D341Med (cell line): ENCODE measurements at places on chromosomes 7 and 10.
A peak's percentile ranks its signal among the peaks of the same experiment; 100 is the strongest.

DNA sequence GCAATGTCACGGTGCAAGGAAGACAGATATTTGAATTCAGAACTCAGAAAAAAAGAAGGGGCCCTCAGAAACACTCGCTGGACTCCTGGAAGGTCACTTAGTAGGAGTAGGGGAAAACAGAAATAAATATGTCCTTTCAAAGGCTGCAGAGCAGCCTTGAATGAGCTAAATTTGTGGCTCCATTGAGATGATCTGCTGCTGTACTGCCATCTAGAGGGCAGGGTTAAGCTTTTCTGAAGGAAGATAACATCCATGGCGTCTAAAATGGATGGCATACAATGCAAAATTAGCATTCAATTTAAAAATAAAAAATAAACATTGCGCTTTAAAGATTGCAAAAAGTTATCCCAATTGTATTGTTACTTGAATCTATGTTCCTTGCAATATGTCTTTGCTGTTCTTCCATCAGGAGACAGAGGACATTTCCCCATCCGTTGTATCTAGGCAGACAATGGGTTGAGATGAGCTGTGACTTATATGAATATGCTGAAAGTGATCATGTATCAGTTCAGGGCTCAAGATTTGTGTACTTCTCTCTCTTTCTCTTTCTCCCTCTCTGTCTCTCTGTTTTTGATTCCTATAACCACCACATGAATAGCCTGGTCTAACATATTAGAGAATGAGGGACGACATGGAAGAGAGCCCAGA, 642.2 kb downstream of the SH2D4B start:
- peak; percentile 30 for DNase-seq

GRCh38 chr7:36635091-36635490, 89.2 kb downstream of the AOAH start:
- DNase-seq, result no peak

DNA sequence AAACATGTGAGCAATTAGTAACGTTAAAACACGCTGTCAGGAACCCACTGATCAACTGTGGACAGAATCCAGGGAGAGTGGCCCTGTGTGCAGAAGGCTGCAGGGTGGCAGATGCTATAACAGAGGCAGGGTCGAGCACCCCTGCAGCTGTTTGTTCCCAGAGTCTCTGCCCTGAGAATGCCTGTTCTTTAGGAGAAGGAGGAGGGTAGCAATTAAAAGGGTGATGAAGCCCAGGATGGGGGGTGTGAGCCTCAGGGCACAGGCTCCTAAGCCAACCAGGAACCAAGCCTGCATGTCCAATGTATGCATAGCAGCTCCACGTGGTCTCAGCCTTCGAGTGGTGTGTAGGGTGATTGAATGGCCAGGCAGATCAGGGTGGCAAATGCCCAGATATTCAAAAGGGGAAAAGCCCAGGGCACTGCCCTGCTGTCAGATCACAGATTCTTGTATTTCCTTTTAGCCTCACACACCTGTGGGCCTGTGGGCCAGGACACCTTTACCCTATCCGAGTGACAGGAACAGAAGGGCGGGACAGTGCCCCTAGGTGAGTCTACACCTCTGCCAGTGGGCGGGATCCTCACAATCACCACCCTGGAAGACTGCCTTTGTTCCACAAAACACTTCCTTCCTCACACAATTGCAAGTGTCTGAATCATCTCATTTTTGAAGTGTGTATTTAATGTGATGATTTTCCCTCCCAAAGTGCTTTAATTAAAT, 7.3 kb downstream of the WDFY4 start:
- DNase-seq, result no peak

GRCh38 chr7:2814186-2814945, 29.7 kb downstream of the GNA12 start:
- DNase-seq, result no peak

- no peak for DNase-seq
Measured at GRCh38 chr10:35201234-35201633, 74.6 kb downstream of the CREM start.

GRCh38 chr10:76336213-76336963, 905.0 kb downstream of the LRMDA start:
- no peak for DNase-seq

GRCh38 chr10:77967611-77968022, 41.1 kb upstream of the DLG5 start:
- no peak for DNase-seq

GRCh38 chr10:71042216-71042615, 153.9 kb upstream of the PCBD1 start:
- DNase-seq, result no peak

DNA sequence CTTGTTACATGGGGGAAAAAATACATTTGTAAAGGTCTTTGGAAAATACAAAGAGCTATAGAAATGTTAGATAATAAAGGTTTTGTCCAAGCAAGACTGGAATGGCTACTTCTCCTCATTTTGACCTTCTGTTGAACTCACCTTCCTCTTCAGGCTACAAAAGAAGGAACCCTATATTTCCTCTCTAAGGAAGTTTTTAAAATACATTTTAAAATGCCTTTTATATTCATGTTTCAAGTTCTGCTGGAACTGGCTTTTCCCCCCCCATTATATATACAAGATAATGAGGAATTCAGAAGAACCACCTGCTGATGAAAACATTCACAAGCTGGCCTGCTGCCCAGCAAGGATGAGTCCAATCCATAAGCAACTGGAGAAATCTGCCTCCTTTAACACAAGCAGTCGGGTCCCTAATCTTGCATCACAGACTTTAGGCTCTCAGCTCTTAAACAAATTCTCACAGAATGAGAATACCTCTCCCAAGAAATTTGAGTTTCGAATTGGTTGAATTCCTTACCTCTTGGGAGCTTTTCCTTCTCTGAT, 44.6 kb downstream of the MTERF1 start:
- DNase-seq, result no peak

DNA sequence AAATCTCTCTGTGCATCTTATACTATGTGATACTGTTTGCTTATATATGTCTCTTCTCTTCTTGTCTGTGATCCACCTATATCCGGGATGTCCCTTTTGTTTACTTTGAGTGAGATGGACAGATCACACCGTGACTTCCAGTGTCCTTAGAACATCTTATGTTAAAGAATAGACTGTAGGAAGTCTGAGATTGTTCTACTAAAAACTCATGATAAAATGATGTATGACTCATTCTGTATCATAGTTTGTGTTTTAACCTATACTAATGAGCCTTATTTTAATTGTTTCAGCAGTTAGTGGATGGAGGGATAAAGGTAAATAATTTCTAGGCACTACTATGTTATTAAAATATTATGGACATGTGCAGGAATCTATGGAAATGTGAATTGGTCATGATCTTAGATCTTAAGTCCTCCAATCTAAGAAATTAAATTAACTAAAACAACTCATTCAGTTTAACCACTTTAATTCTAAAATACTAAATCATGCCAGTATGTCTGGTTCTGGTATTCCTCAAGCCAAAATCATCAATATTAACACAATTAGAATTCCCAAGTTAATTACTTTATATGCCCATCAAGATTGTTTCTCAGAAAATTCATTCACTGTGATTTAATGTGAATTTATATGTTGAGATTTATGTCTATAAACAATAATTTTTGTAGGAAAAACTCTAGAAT, 32.0 kb downstream of the ITGB8 start:
- DNase-seq, result no peak

DNA sequence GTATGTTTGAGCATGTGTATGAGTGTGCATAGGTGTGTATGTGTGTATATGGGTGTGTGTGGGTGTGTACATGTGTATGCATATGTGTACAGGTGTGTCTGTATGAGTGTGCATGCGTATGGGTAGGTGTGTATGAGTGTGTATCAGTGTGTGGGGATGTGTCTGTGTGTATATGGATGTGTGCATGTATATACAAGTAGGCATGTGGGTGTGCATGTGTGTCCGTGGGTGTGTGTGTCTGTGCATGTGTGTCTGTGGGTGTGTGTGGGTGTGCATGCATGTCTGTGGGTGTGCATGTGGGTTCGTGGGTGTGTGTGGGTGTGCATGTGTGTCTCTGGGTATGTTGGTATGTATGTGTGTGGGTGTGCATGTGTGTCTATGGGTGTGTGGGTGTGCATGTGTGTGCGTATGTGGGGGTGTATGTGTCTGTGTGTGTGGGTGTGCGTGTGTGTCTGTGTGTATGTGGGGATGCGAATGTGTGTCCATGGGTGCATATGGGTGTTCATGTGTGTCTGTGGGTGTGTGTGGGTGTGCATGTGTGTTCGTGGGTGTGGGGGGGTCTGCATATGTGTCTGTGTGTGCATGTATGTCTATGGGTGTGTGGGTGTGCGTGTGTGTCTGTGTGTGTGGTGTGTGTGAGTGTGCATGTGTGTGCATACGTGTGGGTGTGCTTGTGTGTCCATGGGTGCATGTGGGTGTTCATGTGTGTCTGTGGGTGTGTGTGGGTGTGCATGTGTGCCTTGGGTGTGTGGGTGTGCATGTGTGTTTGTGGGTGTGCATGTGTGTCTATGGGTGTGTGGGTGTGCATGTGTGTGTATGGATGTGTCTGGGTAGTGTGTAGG, 20.6 kb downstream of the EMX2 start:
- DNase-seq, result no peak

GRCh38 chr10:12397147-12397896, 48.0 kb downstream of the CAMK1D start:
- DNase-seq, result no peak

DNA sequence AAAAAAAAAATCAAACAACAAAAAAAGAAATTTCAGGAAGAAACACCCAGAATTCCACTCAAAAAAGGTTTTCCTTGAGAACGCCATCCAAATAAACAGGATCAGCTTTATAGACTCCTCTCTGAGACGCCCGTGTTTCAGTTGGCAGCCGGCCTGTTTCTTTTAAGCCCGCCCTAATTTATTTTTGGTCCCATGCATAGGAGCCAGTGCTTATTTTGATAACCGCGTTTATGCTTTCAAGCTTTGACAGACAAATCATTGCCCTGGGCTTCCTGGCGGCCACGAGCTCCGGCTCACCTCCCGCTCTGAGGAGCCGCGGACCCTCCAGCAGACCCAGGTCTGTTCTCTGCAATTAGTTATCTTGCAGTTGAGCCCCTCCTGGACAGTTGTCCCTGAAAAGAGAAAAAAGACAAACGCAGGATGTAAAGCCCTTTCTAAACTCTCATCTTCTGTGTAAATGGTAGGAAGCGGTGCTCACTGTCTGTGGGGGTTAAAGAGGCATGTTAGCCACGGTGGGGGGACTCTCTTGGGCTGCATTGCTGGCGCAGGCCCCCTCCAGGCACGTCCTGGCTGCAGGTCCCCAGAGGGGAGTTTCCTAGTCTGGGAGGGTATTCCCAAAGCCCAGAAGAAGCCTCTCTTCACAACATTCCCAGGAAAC, 22.2 kb upstream of the UNCX start:
- DNase-seq, result peak; percentile 55

DNA sequence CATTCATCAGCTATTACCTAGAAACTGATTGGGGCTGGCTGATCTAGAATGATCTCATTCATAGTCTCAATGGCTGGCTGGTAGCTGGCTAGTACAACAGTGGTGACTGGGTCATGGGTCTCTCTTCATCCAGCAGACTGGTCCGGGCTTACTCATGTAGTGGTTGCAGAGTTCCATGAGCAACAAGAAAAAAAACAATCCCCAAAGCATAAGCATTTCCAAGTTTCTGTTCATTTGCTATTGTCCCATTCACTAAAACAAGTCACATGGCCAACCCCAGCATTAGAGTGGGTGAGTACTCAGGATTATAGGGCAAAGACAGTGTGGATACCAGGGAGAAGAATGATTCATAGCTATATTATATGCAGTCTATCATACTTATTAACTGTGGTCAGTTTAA, 85.2 kb upstream of the SEMA3C start:
- no peak for DNase-seq

DNA sequence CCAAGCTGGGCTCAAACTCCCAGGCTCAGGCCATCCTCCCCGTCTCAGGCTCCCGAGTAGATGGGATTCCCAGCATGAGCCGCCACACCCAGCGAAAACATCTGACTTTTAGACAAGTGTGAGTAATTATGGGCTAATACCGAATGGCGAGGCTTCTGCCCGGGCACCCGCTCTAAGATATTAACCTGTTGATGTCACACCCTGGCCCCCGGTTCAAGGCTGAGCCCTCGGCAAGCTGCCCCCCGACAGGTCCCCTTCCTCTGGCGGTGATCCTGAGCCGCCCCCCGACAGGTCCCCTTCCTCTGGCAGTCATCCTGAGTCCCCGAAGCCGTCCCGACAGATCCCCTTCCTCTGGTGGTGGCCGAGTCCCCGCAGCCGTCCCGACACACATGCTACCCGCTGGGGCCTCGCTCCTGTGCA, 5.2 kb downstream of the PSMG3 start:
- no peak for DNase-seq

GRCh38 chr7:40525764-40526163, 391.0 kb downstream of the SUGCT start:
- no peak for DNase-seq

DNA sequence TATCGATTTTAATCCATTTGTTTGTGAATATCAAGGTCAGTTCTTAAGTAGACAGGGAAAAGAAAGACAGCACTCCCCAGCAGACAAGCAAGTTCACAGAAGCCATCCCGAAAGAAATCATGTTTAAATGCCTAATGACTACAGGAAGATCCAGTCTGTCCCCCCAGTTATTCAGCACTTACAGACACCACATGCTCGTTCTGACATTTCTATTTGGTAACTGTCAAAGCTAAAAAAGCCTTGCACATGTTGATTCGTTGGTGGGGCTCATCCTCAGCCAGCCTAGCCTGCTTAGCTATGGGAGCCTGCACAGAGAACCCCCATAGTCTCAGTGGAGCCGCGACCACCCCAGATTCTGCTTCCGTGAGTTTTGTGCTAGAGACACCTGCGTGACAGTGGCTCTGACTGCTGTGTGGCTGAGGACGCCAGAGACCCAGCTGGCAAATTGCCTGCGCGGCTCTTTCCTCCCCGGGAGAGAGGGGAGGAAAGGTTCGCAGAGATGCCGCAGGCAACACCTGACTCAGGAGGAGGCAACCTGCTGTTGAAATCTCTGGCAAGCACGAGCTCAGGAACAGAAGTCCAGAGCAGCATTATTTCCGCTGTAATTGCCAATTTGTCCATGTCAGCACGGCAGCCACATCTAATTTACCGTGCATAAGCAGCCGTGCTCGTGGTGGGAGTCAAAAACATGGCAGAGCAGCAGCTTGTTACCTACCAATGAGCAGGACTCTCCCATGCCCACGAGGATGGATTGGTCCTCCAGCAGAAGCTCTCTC, 194.2 kb downstream of the GPAM start:
- DNase-seq, result no peak

DNA sequence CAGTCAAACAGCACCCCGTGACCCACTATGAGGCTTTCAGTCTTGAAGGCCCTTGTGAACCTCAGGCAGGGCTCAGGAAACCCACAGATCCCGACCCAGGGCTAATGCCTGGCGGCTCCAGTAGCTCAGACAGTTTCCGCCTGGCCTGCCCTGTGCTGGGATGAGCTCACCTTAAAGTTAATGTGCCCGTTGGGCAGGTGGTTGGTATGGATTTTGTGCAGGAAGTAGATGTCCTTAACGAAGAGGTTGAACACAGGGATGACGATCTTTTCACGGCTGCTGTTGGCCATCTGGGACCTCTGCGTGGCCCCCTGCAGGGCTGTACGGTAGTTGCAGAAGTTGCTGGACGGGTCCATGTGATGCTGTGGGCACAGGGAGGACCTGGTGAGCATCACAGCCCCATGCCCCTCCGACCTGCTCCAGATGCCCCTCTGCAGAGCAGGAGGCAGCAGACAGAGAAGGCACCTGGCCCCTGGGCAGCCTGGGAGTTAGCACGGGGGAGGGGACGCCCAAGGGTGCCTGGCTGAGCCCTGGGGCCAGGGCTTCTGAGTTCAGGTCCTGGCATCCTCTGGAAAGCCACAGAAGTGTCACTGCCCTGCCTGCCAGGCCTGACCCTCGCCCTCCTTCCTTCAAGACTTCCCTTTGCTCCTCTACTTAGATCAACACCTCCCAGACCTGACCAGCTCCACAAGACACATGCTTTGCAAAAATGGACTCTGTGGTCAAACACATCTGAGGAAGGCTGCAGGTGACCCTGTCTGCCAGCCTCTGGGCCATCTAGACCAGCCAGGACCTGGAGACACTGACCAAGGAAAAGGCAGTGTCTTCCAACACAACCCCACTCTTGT, 59.8 kb downstream of the CSGALNACT2 start:
- peak; percentile 34 for DNase-seq
